ENCODE measurements at places on chromosomes 4 and X. TPM values are rescaled to one million over a fixed set of nuclear protein-coding genes. Genes with fewer than 3 reads are reported as not detected.
A peak's percentile ranks its signal among the peaks of the same experiment; 100 is the strongest.

DNA sequence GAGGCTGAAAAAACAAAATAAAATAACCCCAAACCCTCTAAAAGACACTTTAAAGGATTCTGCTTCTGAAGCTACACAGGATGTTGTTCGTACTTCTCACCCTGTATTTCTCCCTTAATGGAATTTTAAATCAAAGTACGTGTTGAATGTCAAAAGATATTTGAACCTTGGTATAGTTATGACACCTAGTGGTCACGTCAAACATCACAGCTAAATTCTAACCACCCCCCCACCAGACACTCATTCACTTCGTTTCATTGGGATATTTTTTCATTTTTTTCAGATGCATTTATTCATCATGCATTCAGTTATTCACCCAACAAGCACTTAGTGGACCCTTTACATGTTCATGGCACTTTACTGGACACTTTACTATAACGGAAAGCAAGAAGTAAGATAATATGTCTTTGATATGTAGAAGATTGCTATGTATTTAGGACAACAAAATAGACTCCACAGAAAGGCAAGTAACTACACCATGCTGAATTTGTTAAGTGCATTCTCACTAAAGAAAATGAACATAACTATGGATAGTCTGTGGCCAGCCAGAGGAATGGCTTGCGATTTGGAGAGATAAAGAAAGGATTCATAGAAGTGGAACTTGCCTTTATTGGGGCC is 62.5 kb upstream of the GPR174 start:
- peak; percentile 61 for DNase-seq

GRCh38 chr4:170134821-170135220 is 45.1 kb upstream of the AADAT start:
- no peak for DNase-seq

DNA sequence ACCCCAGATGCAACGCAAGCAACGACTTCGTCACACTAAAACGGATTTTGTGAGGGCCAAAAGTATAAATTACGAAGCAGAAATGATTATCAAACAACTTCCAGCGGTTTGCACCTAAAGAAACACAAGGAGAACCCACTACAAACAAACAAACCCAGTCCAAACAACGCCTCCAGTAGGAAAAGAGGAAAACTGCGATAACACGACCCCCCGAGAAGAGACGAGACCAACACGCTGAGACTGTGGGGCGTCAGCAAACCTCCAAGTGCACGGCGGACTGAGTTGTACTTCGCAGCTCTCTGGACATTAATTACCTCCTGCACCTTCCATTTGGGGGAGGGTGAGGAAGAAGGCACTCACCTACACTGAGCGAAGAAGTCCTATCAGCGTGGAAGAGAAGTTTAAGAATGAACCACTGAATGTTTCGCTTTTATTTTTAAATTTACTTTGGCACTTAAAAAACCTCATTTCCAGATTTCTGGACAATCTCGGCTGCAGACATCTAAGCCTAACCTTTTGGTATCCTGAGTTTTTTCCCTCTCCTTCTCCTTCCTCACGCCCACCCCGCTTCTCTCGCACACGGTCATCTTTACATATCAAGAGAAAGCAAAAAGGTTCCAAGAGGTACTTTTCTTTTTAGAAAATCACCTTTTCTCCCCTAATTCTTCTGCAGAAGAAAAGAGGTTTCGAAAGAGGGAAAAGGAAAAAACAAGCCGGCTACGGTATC is at the start of gene MAB21L2:
MAB21L2 (plus strand) TSS at position 6 of the 727 bp plus-strand sequence. CDS start 879 bp downstream, outside the sequence.
- peak; percentile 44 for DNase-seq

DNA sequence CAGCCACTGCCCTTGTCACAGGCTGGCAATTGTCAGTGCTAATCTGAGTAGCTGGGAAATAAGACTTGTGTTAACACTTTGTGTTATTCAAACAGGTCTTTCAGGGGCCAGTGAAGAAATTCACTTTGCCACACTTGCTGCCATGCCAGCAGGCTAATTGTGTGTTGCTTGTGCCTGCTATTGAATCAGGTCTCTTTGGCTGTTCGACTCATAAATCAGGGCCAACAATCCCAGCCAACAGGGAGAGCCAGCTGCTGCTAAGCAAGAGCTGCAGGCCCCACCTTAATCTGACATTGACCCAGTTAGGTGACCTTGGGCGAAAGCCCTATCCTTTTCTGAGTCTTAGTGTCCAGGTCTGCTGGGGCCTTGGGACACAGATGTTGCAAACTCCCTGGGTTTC is 28.1 kb upstream of the MAMLD1 start:
- DNase-seq = no peak

DNA sequence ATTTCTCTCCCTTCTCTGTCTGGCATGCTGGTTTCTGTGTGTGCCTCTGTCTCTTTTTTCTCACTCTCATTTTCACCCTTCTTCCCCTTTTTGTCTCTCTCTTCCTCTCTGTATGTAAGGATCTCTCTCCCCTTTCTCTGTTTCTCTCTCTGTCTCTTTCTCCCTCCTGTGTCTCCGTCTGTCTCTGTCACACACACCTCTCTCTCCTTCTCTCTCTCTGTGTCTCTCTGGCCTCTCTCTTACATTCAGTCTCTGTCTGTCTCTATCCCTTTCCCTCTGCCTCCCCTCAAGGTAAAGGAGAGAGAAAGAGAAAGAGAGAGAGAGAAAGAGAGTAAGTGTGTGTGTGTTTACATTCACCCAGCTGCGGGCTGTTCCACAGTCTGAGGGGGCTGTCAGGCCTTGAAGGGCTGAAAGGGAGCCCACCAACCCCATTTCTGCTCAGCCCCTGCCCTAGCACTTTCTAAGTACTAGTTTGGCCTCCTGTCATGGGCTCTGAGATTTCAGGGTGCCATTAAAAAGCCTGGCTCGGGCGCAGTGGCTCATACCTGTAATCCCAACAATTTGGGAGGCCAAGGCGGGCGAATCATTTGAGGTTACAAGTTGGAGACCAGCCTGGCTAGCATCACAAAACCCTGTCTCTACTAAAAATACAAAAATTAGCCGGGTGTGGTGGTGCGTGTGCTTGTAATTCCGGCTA is 9.6 kb upstream of the TSPYL2 start:
- no peak for DNase-seq

GRCh38 chr4:37948542-37948941 is 11.7 kb upstream of the PTTG2 start:
- no peak for DNase-seq

- DNase-seq = no peak
These were observed 31.6 kb upstream of the CLNK start for GRCh38 chr4:10716163-10716562.

- DNase-seq = no peak
These were observed 178.4 kb downstream of the MGST2 start for GRCh38 chr4:139844057-139844456.

GRCh38 chrX:48940404-48940955 is 16.9 kb downstream of the OTUD5 start:
- DNase-seq = no peak

- no peak for DNase-seq
These were observed 12.0 kb downstream of the SHOX start for GRCh38 chrX:642436-643240.

DNA sequence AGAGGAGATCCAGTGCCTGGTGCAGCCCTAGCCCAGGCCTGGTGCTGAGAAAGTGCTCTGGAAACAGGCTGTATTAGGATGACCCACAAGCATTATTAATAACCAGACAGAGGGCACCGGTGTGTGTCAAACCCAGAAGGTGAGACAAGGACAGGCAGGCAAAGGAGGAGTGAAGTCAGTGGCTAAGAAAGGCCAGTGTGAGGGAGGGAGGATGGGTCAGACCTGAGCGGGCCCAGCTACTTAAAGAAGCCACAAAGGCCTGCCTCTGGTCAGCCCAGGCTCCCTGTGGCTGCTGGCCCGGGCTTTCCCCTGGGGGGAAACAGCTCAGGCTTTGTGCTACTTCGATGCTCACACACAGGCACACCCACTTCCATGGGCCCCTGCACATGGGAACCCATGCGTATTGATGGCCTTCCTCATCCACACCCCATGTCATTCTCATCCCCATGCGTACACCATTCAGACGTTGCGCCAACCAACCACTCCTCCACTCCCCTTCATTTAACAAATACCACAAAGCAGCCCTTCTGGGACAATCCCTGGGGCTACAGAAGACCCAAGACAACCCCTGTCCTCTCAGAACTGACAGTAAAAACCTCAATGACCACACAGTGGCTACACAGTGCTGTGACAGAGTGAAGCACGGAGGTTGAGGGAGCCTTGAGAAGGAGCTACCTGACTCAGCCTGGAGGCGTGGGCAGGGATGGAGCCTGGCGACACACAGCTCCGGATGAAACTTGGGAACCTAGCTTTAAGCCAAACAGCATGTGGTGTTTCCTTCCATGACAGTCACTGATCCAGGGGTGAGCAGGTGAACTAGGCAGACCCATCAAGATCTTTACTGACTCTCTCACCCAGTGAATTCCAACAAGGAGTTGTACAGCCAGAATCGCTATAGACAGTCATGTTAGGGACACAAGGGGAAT is 24.9 kb upstream of the MTM1 start:
- DNase-seq = no peak

- peak; percentile 45 for DNase-seq
These were observed 81.8 kb upstream of the NAP1L5 start for GRCh38 chr4:88779431-88779830.

GRCh38 chr4:100022792-100023222 is 72.7 kb upstream of the H2AZ1 start:
- DNase-seq = no peak

- DNase-seq = peak; percentile 37
These were observed 13.1 kb downstream of the HSD17B13 start for GRCh38 chr4:87309625-87310024.

- no peak for DNase-seq
These were observed 75.6 kb downstream of the MAML3 start for GRCh38 chr4:140078366-140078765.

GRCh38 chr4:81512001-81512756 is 40.5 kb upstream of the RASGEF1B start:
- DNase-seq = no peak

DNA sequence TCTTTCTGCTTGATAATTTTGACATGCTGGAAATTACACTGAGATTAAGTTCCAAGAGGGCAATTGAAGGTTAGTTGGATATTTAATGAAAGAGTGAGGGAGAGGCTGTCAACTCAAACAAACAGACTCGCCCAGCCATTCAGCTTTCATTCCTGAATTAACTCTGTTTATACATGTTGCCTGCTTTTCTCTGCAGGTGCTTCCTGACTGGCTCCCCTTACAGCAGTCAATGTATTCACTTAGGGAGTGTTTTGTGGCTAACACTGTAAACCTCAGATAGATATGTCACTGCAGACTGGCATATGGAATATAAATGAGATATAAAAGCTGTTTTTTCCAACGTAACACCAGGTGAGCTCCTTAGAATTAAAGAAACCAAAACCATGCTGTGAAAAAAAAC is 28.7 kb downstream of the TMPRSS11A start:
- peak; percentile 81 for DNase-seq

- no peak for DNase-seq
These were observed 16.6 kb upstream of the UGT2B17 start for GRCh38 chr4:68592673-68593072.

GRCh38 chr4:151538963-151539362 is 130.0 kb downstream of the FHIP1A start:
- DNase-seq = no peak

GRCh38 chrX:15789979-15790768 is at the start of gene ZRSR2:
TSS of gene ZRSR2 (plus strand) at chrX:15790484. CDS start at chrX:15790496, 12 bp downstream.
- DNase-seq = peak; percentile 72

- no peak for DNase-seq
These were observed 178.0 kb downstream of the MGST2 start for GRCh38 chr4:139843641-139844040.

DNA sequence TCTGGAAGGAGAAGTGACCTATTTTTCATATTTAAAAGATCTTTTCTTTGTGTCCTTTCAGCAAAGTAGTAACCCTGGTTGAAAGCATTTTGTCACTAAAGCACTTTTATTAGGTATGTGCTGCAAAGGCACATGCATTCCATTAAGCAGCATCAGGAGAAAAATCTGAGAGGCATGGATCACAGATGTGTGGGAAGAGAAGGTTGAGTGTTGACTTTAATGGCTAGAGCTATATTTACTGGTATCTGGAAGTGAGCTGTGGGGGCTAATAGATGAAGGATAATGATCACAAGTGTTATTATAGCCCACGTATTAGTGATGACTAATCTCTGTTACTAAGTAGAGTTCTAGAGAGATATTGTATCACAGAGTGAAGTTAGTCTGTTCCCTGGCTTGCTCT is 1520.7 kb downstream of the ARAP2 start:
- DNase-seq = no peak

GRCh38 chr4:149345424-149345823 is 470.2 kb downstream of the IQCM start:
- DNase-seq = no peak

GRCh38 chr4:180058691-180059215 is 2184.4 kb upstream of the TENM3 start:
- peak; percentile 5 for DNase-seq

The UGT2B11 gene
- not detected for total RNA-seq

The RPA4 gene
- total RNA-seq = 0.44 TPM

The PCSK1N gene
- 0.20 TPM for total RNA-seq

The LGI2 gene
- total RNA-seq = not detected

The RAPGEF2 gene
- total RNA-seq = 53.6 TPM

The PTPN13 gene
- total RNA-seq = 0.20 TPM

The CSAG3 gene
- total RNA-seq = not detected

The OTUD6A gene
- total RNA-seq = not detected

The ADH4 gene
- not detected for total RNA-seq

All from lung microvascular endothelial cell (primary cell).